Activated CD8-positive, alpha-beta memory T cell treated with anti-CD3 and anti-CD28 coated beads for 1 hour (primary cell): ENCODE measurements at places on chromosomes 6 and 20.
A peak's percentile ranks its signal among the peaks of the same experiment; 100 is the strongest.

DNA sequence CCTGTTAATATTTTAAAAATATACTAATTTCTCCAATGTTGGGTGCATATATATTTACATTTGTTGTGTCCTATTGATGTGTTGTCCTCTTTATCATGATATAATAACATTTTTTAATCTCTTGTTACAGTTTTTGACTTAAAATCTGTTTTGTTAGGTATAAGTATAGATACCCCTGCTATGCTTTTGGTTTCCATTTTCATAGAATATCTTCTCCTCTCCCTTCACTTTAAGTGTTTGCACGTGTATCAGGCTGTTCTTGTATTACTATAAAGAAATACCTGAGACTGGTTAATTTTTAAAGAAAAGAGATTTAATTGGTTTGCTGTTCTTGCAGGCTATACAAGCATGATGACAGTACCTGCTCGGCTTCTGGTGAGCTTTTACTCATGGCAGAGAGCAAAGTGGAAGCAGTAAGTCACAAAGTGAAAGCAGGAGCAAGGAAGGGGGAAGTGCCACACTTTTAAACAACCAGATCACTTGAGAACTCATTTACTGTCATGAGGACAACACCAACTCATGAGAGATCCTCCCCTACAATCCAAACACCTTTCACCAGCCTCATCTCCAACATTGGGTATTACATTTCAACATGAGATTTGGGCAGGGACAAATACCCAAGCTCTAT, 340.5 kb upstream of the SYNCRIP start:
- DNase-seq, result no peak

GRCh38 chr20:671252-672030, 4.2 kb downstream of the SCRT2 start:
- DNase-seq, result no peak

- DNase-seq, result no peak
Observed at GRCh38 chr6:141321493-141322347, 811.0 kb upstream of the GJE1 start.

DNA sequence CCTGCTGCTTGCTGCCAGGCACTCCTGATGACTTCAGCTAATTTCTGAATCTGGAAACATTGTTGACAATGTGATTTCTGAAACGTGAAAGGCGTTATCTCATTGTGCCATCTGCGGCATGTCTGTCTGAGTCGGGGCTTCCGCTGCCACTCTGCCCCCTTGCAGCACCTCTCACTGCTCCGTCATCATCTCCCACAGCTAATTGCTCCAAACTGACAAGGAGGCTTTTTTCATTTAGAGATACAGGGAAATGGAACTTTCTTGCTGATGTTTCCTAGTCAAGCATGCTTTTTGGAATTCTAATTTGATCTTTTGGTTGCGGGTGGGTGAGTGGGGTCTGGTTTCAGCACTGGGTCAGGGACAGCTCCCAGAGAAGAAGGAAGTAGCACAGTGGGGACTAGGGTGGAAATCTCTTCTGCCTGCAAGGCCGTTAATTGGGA, 233.5 kb downstream of the DHX35 start:
- DNase-seq, result no peak

GRCh38 chr6:163698086-163698485, 283.6 kb downstream of the QKI start:
- no peak for DNase-seq

GRCh38 chr20:51452734-51453365, 89.7 kb downstream of the NFATC2 start:
- no peak for DNase-seq

DNA sequence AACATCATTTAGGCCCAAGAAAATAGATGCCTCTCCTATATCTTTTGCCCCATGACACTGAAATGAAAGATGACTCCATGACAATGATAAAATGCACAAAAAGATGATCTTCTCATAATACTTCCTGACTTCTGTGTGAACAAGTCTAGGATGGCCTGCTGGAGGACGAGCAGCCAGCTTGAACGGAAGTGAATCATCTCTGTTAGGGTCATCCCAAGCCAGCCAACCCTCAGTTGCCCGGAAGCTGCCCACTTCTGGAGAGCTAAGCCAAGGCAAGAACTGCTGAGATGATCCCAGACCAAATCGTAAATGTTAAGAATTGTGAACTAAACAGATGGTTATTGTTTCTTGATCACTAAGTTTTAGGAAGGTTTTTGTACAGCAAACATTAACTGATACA, 249.7 kb upstream of the HS3ST5 start:
- no peak for DNase-seq

DNA sequence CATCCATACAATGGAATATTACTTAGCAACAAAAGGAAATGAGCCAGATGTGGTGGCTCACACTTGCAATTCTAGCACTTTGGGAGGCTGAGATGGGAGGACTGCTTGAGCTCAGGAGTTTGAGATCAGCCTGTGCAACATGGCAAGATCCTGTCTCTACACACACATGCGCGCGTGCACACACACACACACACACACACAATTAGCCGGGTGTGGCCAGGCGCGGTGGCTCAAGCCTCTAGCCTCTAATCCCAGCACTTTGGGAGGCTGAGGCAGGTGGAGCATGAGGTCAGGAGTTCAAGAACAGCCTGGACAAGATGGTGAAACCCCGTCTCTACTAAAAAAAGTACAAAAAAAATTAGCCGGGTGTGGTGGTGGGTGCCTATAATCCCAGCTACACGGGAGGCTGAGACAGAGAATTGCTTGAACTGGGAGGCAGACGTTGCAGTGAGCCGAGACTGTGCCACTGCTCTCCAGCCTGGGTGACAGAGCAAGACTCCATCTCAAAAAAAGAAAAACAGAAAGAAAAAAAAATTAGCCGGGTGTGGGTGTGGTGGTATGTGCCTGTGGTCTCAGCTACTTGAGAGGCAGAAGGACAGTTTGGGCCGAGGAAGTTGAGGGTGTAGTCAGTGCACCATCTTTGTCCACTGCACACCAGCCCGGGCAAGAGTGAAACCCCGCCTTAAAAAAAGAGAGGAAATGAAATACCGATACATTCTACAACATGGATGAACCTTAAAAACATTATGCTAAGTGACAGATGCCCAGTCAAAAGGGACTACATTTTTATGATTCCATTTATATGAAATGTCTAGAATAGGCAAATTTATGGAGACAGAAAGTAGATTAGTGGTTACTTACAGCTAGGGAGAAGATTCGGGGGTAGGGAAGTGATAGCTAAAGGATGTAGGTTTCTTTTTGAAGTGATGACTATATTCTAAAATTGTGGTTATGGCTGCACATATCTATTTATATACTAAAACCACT, 52.5 kb downstream of the RBL1 start:
- DNase-seq, result peak; percentile 8

GRCh38 chr6:36888654-36889481, 3.1 kb downstream of the C6orf89 start:
- no peak for DNase-seq

DNA sequence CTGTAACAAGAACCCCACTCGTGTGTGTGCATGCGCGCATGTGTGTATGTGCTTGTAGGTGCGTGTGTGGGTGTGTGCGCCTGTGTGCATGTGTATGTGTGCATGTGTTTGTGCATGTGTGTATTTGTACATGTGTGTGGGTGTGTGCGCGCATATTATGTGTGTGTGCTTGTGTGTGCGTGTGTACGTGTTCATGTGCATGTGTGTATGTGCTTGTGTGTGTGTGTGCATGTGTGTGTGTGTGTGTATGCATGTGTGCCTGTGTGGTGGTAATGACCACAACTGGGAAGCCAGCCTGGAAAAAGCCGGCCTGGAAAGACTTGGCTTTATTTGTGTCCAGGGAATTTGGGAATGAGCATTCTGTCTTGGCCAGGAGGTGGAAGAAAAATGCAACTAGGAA, 157.5 kb downstream of the PAX1 start:
- no peak for DNase-seq

GRCh38 chr6:52116605-52116948, 29.2 kb upstream of the PKHD1 start:
- DNase-seq, result no peak

GRCh38 chr20:37986873-37987601, 46.2 kb downstream of the TTI1 start:
- no peak for DNase-seq

DNA sequence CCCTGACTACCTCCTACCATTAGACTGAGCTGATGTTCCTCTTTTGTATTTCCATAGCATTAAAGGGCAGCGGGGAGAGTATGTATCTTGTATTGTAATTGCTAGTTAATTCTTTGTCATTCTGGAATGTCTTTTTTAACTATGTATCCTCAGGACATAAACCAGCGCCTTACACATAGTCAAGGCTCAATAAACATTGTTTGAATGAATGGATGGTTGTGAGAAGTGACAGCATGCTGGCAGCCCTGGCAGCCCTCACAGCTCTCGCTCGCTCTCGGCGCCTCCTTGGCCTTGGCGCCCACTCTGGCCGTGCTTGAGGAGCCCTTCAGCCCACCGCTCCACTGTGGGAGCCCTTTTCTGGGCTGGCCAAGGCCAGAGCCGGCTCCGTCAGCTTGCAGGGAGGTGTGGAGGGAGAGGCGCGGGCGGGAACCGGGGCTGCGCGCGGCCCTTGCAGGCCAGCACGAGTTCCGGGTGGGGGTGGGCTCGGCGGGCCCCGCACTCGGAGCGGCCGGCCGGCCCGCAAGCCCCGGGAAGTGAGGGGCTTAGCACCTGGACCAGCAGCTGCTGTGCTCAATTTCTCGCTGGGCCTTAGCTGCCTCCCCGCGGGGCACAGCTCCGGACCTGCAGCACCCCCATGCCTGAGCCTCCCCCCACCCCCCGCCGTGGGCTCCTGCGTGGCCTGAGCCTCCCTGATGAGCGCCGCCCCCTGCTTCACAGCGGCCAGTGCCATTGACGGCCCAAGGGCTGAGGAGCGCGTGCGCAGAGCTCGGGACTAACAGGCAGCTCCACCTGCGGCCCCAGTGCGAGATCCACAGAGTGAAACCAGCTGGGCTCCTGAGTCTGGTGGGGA, 93.1 kb downstream of the RNF182 start:
- no peak for DNase-seq

DNA sequence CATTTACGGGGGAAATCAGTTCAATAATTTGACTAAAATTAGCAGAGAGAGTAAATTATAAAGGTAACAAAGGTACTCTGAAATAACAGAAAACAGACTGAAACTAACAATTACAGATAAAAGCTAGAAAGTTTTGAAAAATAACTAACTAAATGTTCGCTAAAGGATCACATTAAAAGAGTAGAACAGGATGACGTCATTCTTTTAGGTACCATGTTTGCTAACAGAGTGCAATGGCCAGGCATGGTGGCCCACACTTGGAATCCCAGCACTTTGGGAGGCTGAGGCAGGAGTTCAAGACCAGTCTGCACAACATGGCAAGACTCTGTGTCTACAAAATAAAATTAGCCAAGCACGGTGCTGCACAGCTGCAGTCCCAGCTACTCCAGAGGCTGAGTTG, 212.3 kb upstream of the CDYL start:
- no peak for DNase-seq

DNA sequence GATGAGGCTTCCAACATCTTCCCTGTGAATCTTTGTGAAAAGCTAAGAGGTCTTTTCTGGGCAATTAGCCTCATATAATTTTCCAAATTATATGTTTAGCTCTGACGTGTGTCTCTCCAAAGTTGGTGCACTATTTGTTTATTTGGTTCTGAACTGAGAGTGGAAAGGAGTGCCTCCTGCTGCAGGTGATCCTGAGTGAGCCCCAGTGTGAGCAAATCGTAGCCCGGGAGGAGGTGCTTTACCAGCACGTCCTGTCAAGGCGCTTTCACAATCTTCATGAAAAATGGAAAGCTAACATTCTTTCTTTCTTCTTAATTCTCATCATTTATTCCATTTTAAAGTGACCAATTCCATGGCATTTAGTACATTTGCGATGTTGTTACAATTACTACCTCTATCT, 231.9 kb downstream of the BMP2 start:
- no peak for DNase-seq

GRCh38 chr6:137349856-137350830, 131.0 kb upstream of the IFNGR1 start:
- no peak for DNase-seq

DNA sequence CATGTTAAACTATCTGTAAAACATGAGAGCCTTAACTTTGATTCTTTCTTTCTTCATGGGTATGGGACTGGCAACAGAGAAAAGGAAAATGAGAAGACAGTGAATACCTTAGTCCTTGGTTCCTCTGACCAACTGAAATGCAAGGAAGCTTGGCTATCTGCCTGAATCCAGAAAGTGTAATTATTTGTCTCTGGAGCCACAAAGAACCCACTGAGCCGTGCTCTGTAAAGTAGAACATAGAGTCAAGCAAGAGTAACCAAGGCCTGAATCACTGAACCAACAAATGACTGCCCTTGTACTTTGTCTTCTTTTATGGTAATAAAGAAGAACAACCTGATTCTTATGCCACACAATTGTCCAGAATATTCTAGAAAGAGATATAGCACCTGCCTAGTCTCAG, 27.6 kb downstream of the PKHD1 start:
- no peak for DNase-seq

DNA sequence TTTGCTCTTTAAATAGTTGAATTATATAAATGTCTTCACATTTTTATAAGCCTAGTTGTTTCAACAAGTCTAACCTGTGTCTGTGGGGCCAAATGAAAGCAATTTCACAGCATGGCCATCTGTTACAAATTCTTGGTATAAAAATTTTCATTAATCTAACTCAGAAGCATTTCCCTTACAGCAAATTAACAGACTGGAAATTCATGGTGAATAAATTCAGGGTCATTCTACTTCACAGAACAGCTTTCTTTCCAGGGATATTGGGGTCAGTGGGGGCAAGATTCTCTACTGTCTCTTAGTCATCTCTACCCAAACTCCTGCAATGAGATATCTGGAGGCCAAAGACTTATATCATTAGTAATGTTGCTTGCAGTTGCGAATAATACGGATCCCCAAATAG, 352.1 kb downstream of the MMUT start:
- no peak for DNase-seq

DNA sequence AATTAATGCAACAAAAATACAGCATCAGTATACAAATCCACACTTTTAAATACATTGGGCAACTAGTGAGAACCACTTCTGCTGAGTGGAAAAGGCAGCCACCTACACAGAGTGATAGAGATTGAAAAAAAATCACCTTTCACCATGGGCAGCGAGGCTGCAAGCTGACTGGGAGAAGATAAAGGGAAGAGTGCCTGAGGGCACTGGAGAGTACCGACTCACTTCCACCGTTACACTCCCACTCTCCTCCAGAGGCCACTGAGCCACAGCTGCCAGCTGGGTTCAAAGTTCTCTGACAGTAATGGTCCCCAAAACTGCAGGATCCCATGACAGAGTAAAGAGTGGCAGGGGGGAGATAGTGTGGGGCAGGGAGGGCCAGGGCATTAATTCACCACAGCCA, 24.1 kb downstream of the PXT1 start:
- no peak for DNase-seq
